Breast epithelium (tissue), 4 donors: ENCODE measurements at places on chromosomes 5 and 9. TPM values are rescaled to one million over a fixed set of nuclear protein-coding genes. Genes with fewer than 3 reads are reported as not detected.

GRCh38 chr5:157108976-157109375 is at the start of gene HAVCR2:
HAVCR2 (minus strand) TSS chr5:157109044; CDS start chr5:157108983, 61 bp downstream.
- no peaks in the 10 kb centered on the region for H3K4me1 ChIP-seq
- H3K27me3 ChIP-seq: no peaks in the 10 kb centered on the region
- no peak for DNase-seq
- peak within 1 kb of the TSS; percentile 32 for H3K27ac ChIP-seq
- no peaks in the 10 kb centered on the region for H3K36me3 ChIP-seq

DNA sequence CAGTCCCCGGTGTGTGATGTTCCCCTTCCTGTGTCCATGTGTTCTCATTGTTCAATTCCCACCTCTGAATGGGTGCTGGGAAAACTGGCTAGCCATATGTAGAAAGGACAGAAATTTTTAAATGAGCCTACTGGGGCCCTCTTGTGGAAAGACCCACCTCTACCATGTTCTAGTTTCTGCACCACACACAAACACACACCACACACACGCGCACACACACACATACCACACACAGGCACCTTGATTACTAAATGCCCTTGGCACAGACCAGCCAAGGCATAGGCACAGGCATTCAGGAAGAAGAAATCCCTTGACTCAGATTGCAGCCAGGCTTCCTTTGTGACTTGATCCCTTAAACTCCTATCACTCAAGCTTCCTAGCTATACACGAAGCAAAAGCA is 60.5 kb downstream of the SIL1 start:
- no peaks in the 10 kb centered on the region for H3K36me3 ChIP-seq
- no peak overlapping the region for H3K4me3 ChIP-seq
- no peak for DNase-seq
- H3K27me3 ChIP-seq: no peaks in the 10 kb centered on the region

DNA sequence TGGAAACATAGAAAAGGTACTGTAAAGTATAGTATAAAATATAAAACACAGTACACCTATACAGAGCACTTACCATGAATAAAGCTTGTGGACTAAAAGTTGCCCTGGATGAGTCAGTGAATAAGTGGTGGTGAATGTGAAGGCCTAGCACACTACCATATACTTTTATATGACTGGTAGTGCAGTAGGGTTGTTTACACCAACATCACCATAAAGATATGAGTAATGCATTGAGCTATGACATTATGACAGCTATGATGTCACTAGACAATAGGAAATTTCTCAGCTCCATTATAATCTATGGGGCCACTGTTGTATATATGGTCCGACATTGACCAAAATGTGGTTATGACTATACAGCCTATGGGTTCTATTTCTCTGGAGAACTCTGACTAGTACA is 291.8 kb upstream of the ACTBL2 start:
- H3K4me3 ChIP-seq: no peak overlapping the region
- no peaks in the 10 kb centered on the region for H3K4me1 ChIP-seq
- no peaks in the 10 kb centered on the region for H3K36me3 ChIP-seq

Gene MYMK
- not detected for total RNA-seq

DNA sequence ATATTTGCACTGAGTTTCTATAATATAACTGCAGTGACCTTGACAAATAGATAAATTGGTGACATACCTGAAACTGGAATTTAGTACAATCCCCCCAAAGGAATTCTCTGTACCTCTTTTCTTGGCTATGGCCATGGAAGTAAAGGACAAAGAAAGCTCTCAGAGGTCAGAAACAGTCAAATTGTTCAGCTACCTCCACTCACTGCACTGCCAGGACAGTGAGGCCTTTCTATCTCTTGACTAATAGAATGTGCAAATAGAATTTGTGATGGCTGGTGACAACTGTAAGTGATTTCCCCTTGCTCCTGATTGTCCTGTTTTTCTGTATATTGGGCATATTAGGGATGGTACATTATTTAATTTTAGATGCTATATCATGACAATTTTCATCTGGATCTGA is 67.1 kb downstream of the CCDC192 start:
- no peak overlapping the region for H3K4me3 ChIP-seq
- DNase-seq: no peak
- H3K27ac ChIP-seq: peak overlapping the region; percentile 5
- H3K4me1 ChIP-seq: no peaks in the 10 kb centered on the region

Gene TRPM3
- total RNA-seq: 0.88 TPM
